ENCODE measurements at places on chromosomes 5 and 9. TPM values are rescaled to one million over a fixed set of nuclear protein-coding genes. Genes with fewer than 3 reads are reported as not detected.

MTREX gene
- total RNA-seq, result 97.0 TPM

CHSY3 gene
- not detected for total RNA-seq

FOXD4L3 gene
- not detected for total RNA-seq

SLC38A9 gene
- total RNA-seq, result 12.8 TPM

DNA sequence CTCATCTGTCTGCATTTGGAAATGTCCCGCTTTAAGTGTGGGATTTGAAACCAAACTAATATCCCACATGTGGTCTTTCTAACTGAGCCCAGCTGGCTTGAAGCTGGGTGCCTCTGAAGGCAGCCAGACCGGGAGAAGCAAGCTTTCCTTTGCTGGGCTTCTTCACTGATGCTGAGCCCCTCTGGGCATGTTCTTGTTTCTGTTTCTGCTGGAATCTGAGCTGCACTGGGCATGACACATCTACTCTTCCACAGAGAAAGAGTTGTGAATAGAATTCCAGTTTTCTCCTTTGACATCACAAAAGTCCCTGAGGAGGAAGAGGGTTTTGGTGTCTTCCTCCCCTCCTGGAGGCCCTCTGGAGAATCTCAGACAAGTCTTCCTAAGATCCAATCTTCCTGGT lies 179.5 kb downstream of the ATP10B start:
- no peaks in the 10 kb centered on the region for H3K36me3 ChIP-seq
- DNase-seq, result no peak
- no peaks in the 10 kb centered on the region for H3K4me1 ChIP-seq
- no peak overlapping the region for H3K4me3 ChIP-seq

GRCh38 chr5:43007246-43007910 lies 32.7 kb downstream of the ANXA2R start:
- H3K27me3 ChIP-seq, result no peaks in the 10 kb centered on the region
- peak overlapping the region; percentile 98 for H3K27ac ChIP-seq
- no peaks in the 10 kb centered on the region for H3K36me3 ChIP-seq
- DNase-seq, result peak; percentile 95
- peaks cover 25% of the 10 kb centered on the region for H3K4me1 ChIP-seq

GRCh38 chr9:69466151-69466550 lies 141.1 kb downstream of the ENTREP1 start:
- no peak for DNase-seq
- no peak overlapping the region for H3K4me3 ChIP-seq
- H3K4me1 ChIP-seq, result no peaks in the 10 kb centered on the region
- H3K36me3 ChIP-seq, result no peaks in the 10 kb centered on the region

DNA sequence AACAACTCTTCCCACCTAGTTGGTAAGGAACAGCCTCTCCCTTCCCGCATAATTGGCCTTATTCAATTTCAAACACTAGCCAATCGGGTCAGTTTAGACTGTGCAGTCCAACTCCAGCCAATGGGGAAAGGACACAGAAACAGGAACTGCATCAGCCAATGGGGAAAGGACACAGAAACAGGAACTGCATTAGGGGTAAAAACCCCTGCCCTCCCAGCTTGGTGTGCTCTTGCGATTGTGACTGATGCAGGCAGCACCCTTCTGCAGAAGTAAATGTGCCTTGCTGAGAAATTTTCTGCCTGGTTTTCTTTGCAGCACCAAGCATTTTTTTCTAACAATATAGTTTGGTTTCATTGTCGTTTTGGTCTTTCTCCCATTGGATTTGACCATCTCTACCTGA lies 8.5 kb upstream of the GLT6D1 start:
- H3K27ac ChIP-seq, result no peak overlapping the region
- no peak for DNase-seq
- H3K36me3 ChIP-seq, result no peaks in the 10 kb centered on the region
- H3K4me1 ChIP-seq, result no peaks in the 10 kb centered on the region

- peak overlapping the region; percentile 88 for H3K27ac ChIP-seq
- no peak for DNase-seq
- peaks cover 22% of the 10 kb centered on the region for H3K4me1 ChIP-seq
- H3K27me3 ChIP-seq, result no peaks in the 10 kb centered on the region
- H3K4me3 ChIP-seq, result 0 out of 2 replicates have a peak overlapping the region, but pooled peaks have one; percentile 11
Measured at GRCh38 chr9:12817702-12818101, 42.9 kb downstream of the LURAP1L start.

DNA sequence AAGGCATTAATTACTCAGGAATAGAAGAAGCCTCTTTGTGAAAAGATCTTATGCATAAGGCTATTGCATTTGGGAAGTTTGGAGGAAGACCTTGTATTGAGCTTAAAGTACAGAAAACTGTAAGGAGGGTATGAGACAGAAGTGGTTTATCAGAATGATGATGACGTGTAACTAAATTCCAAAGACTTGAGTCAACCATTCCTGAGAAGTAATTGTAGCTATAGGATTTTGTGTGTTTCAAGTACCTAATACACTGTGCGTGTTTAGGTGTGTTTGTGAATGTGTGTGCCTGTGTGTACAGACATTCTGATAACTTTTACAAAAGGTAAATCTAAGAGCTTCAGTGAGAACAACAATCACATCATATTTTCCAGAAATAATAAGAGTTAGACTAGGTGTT lies 46.5 kb upstream of the IRX2 start:
- DNase-seq, result no peak
- H3K4me3 ChIP-seq, result no peak overlapping the region
- H3K36me3 ChIP-seq, result no peaks in the 10 kb centered on the region

GRCh38 chr9:130998597-130999244 lies 10.3 kb upstream of the LAMC3 start:
- H3K27me3 ChIP-seq, result no peaks in the 10 kb centered on the region
- H3K4me3 ChIP-seq, result no peak overlapping the region
- no peak for DNase-seq
- H3K4me1 ChIP-seq, result peaks cover 3% of the 10 kb centered on the region

GRCh38 chr5:2128686-2129355 lies 246.1 kb upstream of the IRX4 start:
- no peak for DNase-seq
- no peak overlapping the region for H3K27ac ChIP-seq
- no peaks in the 10 kb centered on the region for H3K4me1 ChIP-seq
- no peaks in the 10 kb centered on the region for H3K36me3 ChIP-seq

DNA sequence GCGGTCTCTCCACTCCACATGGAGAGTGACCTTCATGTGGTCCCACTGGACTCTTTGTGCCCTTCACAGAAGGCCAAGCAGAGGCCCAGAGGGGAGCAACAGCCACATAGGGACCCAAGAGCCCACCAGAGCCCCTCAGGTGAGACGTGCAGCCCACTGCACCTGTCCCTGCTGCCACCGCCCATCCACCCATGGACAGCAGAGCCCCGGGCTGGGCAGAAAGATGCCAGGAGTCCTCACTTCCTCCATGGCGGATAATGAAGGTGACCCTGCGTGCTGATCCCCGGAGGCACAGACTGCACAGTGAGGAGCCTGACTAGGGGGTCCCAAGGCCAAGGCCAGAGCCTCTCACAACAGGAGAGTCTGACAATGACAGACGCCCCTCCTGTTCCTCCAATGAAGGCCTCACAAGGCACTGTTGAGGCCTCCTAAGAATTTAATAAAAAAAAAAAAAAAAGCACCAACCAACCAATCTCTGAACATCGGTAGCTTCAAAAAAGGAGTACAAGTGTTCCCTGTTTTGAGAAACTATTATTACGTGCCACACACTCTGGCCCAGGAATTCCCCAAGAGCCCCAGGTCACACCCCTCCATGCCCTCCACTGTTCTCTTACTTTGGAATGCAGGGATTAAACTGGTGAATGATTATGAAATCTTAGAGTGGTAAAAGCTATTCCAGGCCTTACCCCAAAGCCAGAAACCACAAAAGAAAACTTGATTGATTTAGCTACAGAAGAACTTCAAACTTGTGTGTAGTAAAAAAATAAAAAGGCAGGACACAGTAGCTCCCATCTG lies 2.8 kb upstream of the PPP1R26 start:
- H3K27ac ChIP-seq, result no peak overlapping the region
- H3K36me3 ChIP-seq, result no peaks in the 10 kb centered on the region
- peaks cover 3% of the 10 kb centered on the region for H3K4me1 ChIP-seq
- H3K27me3 ChIP-seq, result no peaks in the 10 kb centered on the region
- DNase-seq, result no peak

DNA sequence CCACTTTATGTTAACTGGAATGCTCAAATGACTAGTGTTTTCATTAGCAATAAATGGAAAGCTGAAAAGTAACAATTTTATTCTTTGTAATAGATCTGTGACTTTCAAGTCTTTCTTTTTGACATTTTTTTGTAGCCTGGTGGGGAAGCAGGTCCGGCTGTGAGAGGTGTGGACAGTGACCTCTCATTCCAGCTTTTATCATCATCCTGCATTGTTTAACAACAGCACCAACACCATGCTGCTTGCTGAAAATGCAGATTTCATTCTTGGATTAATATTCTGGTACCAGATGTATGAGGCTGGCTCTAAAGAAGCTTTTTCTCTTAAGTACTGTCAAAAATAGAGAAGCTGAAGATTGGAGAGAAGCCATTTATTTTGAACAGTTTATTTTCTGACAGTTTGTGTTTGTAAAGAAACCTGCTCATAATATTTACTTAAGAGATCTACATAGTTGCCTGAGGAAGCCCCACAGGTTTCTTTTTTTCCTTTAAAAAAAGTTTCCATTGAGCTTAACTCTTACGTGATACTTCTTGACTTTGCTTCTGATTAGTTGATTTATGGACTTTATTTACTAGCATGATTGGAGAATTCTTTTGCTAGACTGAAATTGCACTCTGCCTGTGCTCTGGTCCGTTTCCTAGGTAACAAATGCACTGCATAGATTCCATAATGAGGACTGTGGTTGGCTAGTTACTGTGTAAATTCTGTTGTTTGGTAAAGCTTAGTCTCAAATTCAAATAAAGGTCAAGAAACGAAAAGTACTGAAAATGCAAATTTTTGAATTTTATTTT lies 3.4 kb downstream of the KIAA1958 start:
- no peaks in the 10 kb centered on the region for H3K36me3 ChIP-seq
- H3K27ac ChIP-seq, result no peak overlapping the region
- H3K4me1 ChIP-seq, result peaks cover 16% of the 10 kb centered on the region
- H3K27me3 ChIP-seq, result no peaks in the 10 kb centered on the region
- no peak for DNase-seq
- H3K4me3 ChIP-seq, result no peak overlapping the region

DNA sequence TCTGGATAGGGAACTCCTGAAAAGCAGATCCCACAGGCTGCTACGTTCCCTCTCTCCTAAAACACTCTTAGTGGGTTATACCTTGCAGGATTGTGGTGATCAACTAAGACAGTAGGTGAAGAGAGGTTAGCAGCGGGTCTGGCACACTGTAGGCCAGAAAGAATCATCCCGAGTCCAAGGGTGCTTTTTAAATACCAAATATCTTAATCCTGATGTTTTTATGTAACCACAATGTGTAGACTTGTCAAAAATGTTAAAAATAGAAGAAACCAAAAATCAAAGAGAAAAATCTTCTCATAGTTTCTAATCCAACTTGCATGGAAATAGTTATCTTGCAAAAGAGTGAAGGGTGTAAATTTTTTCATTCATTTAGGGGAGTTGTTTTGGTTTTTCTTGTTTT lies 52.3 kb upstream of the IFNK start:
- DNase-seq, result no peak
- H3K27me3 ChIP-seq, result no peaks in the 10 kb centered on the region
- H3K4me3 ChIP-seq, result no peak overlapping the region
- H3K27ac ChIP-seq, result no peak overlapping the region

DNA sequence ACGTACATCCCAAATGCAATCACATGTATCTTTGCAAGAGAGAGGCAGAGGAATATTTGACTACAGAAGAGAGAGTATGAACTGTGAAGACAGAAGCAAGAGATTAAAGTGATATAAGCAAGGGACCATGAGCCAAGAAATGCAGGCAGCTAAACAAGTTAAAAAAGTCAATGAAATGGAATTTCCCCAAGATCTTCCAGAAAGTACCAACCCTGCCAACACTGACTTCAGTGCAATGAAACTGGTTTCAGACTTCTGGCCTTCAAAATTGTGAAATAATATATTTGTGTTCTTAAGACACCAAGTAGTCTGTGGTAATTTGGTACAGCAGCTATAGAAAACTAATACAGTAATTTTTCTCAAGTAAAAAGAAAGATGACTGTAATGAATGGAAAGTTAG lies 20.9 kb downstream of the FOXI1 start:
- no peak for DNase-seq
- no peaks in the 10 kb centered on the region for H3K27me3 ChIP-seq
- H3K27ac ChIP-seq, result no peak overlapping the region
- H3K4me1 ChIP-seq, result no peaks in the 10 kb centered on the region
- H3K36me3 ChIP-seq, result no peaks in the 10 kb centered on the region

GRCh38 chr5:171750311-171750788 lies 35.3 kb upstream of the SMIM23 start:
- no peak for DNase-seq
- no peak overlapping the region for H3K4me3 ChIP-seq
- H3K36me3 ChIP-seq, result no peaks in the 10 kb centered on the region
- H3K27me3 ChIP-seq, result no peaks in the 10 kb centered on the region
- H3K27ac ChIP-seq, result no peak overlapping the region

DNA sequence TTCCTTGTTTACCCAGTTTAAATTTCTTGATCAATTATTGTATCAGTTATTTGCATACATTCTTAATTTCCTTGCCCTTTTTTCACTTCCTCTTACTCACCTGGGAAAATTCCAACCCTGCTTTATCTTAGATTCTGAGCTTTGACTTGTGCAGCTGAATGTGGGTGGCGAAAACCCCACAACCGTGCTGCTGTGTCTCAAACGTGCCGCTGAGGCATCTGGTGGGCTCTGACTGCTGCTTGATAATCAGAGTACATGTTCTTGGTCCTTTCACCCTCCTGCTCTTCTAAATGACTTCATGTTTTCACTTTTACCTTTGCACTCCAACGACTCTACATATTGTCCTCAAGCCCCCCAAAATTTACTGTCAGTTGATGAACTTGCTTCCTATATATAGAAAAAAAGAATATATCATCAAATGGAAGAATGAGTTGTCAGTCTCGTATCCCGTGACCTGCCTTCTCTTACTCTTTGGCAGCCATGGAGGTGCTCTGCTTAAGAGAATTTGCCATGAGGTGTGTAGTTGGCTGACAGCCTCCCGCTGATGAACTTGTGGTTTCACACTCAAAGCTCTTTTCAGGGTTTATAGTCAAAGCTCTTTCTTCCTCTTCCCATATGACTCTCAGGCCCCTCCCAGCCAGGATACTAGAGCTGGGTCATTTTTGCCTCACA lies 14.0 kb upstream of the JAK2 start:
- H3K27ac ChIP-seq, result no peak overlapping the region
- H3K27me3 ChIP-seq, result no peaks in the 10 kb centered on the region
- H3K36me3 ChIP-seq, result no peaks in the 10 kb centered on the region
- no peaks in the 10 kb centered on the region for H3K4me1 ChIP-seq
- DNase-seq, result no peak

GRCh38 chr9:70529833-70530232 lies 115.4 kb upstream of the KLF9 start:
- no peak for DNase-seq
- H3K36me3 ChIP-seq, result no peaks in the 10 kb centered on the region
- no peak overlapping the region for H3K27ac ChIP-seq
- H3K4me3 ChIP-seq, result no peak overlapping the region
- H3K27me3 ChIP-seq, result no peaks in the 10 kb centered on the region
